ENCODE measurements at places on chromosomes 6 and 20.

DNA sequence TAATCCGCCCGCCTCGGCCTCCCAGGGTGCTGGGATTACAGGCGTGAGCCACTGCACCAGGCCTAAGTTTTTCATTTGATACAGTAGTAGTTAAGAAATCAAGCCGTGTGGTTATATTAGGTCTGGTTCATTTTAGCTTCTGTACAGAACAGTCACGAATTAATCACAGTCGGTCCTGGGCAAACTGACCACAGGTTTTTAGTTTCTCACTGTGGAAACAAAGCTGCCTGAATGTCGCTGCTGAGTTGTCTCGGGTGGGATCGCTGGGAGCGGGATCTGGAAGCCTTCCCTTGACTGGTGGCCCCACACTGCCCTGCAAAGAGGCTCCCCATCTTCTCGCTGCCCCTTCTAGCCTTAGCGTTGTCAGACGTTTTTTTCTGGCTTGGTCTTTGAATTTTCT lies 18.6 kb downstream of the UCKL1 start:
- DNase-seq: no peak

GRCh38 chr6:33860706-33861474 lies 57.1 kb upstream of the MLN start:
- DNase-seq: no peak

DNA sequence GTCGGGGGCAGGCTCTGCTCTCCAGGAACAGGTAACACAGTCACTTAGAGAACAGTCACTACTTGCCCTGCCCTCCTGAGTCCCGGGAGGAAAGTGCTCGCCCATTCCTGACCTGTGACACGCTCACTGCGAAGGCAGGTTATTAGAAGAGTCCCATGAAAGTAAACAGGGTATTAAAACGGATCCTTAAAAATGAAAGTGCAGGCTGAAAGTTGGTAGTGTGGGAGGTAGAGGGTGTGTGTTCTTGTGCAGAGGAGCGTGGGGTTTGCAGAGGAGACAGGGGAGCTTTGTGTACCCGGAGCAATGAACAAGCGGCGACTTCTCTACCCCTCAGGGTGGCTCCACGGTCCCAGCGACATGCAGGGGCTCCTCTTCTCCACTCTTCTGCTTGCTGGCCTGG lies at the start of gene CCN6:
Gene CCN6, plus strand, starts transcription at position 104 of the 400 bp plus-strand sequence. Its CDS starts 254 bp downstream, at position 358.
- no peak for DNase-seq

DNA sequence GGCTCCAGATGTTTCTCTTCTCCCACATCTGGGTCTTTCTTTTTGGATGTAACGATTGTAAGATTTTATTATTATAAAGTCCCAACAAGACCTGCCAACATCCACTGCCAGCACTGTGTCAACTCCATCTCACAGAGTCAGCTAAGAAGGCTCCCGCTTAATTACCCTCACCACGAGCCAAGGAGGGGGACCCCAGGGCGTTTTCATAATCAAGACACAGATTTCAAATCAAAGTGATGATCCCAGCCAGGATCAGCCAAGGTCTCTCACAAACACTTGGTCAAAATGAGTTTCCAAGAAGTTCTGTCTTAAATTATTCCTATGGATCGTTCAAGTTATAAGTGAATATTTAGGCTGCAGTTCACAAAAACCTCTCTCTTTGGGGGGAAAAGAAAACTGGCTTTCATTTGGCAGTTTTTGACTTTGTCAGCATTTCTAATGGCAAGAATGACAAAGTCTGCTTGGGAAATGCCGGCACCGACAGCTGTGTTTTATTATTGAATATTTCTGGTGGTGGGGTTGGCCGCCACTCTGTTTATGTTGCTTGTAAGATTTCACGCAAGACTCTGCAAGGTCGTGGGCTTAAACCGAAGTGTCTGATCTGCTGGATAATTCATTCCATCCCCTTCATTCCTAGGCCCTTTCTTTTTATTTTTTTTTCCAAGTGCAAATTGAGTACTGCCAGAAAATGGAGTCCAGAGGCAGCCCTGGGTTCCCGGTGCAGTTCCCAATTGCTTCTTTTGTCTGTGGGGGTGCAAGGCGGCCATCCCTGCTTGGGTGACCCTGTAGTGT lies 170.2 kb upstream of the PMEPA1 start:
- no peak for DNase-seq

- no peak for DNase-seq
Measured at GRCh38 chr20:14441201-14441600, 103.8 kb upstream of the FLRT3 start.

GRCh38 chr20:41074441-41074840 lies 45.8 kb downstream of the TOP1 start:
- DNase-seq: no peak

GRCh38 chr6:13920552-13920951 lies 4.2 kb upstream of the RNF182 start:
- DNase-seq: no peak

DNA sequence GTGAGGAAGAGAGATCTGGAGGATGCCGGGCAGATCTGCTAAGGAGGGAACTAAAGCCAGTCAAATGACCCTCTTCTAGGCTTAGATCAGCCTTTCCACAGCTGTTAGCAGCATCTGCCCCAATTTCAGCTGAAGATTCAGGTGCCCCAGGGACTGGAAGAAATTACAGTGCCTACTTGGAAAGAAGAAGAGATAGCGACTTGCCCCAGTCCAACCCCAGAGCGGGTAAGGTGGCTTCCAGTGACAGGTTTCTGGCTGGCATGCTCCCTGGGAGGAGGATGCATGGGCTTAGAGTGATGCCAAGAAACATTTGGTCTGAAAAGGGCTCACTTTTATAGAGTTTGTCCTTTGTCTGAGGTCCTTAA lies 620 bp downstream of the TJAP1 start:
- DNase-seq: no peak

- DNase-seq: no peak
Measured at GRCh38 chr6:71334768-71335167, 46.2 kb downstream of the OGFRL1 start.

DNA sequence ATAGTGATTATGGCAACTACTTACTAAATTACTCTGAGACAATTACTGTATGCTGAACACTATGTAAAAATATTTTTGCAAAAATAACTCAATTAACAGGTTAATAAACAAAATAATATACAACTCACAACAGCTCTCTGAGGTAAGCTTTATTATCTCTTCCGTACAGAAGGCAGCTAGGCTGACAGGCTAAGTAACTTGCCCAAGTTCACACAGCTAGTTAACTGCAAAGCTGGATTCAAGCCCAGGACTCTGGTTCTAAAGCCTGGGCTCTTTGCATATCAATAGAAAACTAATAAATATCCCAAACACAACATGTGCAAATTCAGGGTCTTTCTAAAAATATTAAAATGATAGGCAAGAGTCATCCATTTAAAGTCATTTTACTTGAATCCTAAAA lies 169.5 kb upstream of the BEND3 start:
- DNase-seq: no peak

GRCh38 chr6:100228834-100229441 lies 234.9 kb upstream of the MCHR2 start:
- peak; percentile 56 for DNase-seq

DNA sequence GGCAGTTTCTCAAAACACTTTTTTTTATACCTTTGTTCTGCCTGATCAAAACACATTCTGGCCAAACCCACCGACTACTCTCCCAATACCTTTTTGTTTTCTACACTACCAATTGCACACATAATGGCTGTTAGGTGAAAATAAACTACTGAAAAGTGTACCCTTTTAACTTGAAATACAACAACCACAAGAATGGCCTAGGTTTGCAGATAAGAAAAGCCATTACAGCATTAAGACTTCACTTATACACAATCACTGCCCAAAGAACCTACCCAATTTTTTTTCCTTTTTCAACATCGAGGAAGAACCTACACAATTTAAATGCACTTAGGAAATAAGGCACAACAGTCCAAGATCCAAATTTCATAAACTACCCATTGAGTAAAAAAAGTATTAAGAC lies 1.8 kb downstream of the SEC63 start:
- DNase-seq: no peak

DNA sequence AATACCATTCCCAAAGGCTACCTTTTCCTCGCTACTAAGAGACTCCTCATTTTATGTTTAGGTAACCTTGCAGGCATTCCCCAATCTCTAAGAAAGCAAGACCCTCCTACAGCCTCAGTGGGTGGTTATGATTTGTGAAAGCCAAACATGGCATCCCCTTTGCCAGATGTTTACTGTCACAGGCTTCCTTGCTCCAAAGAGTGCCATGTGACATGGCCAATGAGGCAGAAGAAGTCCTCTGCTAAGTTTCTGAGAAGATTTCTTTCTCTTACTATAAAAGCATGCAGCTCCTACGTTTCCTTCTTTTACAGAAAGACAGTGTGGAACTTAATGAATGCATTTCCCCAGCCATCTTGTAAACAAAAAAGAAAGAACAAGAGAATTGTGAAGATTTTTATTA lies 688.2 kb downstream of the TBC1D32 start:
- DNase-seq: no peak

DNA sequence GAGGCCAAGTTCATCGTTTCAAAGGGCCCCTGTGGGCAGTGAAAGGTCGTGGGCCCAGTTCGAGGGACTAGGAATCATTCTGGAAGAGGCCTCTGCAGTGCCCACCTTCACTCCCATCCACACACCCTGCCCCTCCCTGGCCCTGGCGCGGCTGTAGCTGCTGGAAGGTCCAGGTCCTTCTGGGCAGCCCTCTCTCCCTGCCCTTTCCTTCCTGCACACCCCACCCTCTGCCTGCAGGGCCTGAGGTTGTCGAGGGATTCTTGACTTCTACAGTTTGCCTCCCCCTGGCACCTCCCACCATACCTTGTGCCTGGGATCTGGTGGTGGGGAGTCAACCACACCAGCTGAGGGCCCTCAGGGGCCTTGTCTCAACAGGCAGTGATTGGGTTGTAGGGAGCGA lies 4.5 kb upstream of the MYT1 start:
- DNase-seq: peak; percentile 52

- no peak for DNase-seq
Measured at GRCh38 chr6:113625850-113626249, 231.3 kb upstream of the MARCKS start.

GRCh38 chr6:166635013-166635970 lies 8.2 kb upstream of the RPS6KA2 start:
- no peak for DNase-seq

DNA sequence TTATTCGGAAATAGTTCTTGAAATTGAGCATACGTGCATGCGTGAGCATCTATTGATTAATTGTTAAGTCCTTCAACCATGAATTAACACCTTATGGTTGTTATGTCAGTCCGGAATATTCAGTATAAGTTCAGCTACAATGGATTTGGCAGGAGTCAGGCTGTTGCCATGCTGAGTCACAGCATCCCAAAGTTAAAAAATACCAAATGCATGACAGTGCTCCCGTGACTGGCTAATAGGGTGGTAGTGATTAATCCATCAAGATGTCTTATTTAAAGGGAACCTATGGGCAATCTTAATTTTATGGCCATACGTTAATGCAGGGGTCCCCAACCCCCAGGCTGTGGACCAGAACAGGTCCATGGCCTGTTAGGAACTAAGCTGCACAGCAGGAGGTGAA lies 10.5 kb downstream of the RAE1 start:
- no peak for DNase-seq

DNA sequence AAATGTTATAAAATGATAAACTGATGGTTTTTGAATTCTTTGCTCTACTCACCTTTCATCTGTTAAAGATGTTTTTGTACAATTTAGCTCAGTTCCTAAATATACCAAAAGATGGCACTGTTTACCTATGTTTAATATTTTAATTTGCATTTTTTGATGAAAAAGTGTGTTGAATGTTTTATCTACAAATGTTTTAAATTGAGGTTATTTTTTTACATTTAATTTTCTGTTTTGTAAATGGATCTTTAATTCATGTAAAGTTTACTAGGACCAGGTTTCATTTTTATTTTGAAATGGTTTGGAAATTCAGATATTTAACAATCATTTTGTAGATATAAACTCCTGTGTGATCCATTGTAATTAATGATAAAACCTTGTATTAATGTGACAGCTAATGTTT lies 30.0 kb downstream of the CDKAL1 start:
- DNase-seq: no peak

- no peak for DNase-seq
Measured at GRCh38 chr20:3093861-3094361, 9.4 kb upstream of the AVP start.

GRCh38 chr20:6635034-6635736 lies 132.3 kb upstream of the BMP2 start:
- no peak for DNase-seq

- DNase-seq: no peak
Measured at GRCh38 chr6:68189217-68189815, 445.8 kb upstream of the ADGRB3 start.

DNA sequence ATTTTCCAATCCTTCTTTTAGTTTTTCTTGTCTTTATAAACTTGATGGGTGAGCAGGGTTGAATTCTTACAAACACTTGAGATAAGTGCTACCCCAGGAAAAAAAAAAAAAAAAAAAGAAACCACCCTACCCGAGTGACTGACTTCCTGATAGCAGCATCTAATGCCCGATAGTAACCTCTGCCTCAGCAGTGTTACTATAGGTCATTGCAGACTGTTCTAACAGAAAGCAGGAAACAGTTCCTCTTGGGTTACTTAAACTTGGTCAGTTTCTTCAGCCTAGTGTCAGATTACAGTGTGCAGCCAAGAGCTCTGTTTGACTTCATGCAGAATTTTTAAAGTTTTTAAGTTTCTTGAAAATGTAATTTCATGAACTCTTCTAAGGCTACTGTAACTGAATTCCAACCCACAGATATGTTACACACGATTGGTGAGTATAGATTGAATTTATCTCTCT lies 2.1 kb downstream of the MYLIP start:
- no peak for DNase-seq

- DNase-seq: no peak
Measured at GRCh38 chr6:164911151-164911550, 398.3 kb downstream of the C6orf118 start.

DNA sequence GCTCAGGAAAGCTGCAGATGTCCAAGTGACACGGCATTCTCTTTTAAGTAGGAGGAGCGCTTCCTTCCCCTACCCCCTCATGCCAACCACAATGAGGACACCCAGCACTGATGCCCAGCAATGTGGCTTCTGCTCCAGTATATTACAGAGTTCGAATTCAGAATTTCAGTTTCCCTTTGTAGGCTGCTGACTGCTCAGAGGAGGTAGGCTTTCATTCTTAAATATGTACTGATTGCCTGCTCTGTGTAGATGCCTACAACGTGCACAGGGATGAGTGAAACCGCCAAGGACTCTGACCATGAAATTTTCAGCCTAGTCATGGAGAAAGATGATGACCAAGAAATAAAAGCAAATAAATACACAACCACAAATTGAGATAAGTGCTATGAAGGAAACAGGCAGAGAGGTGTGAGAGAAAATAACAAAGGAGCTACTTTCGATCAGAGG lies 50.9 kb upstream of the TNFAIP3 start:
- DNase-seq: no peak

- no peak for DNase-seq
Measured at GRCh38 chr6:89411145-89412070, 665 bp downstream of the RRAGD start.

DNA sequence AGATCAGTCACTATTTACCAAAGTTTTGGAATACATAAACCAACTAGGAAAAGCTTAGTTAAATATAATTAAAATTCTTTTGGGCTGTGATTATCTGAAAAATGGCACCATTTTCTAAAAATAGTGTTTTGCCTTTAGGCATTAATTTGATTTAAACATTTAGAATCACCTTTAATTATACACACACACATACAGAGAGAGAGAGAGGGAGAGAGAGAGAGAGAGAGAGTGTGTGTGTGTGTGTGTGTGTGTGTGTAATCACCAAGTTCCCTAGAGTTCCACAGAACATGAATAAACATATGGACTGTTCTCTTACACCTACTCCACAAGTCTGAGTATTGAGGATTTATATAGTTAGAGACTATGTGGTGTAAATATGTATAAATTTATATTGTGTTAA lies 141.2 kb upstream of the ATXN1 start:
- DNase-seq: no peak

- no peak for DNase-seq
Measured at GRCh38 chr20:59010995-59011873, 4.2 kb upstream of the CTSZ start.

- DNase-seq: no peak
Measured at GRCh38 chr20:34047917-34048316, 54.2 kb downstream of the RALY start.

All from chondrocyte (in vitro differentiated cells).